ENCODE measurements at places on chromosomes 3 and 15. TPM values are rescaled to one million over a fixed set of nuclear protein-coding genes. Genes with fewer than 3 reads are reported as not detected.
A peak's percentile ranks its signal among the peaks of the same experiment; 100 is the strongest.

GRCh38 chr3:51845129-51845528 lies 16.3 kb upstream of the IQCF2 start:
- DNase-seq, result no peak
- H3K4me1 ChIP-seq, result no peaks in the 10 kb centered on the region
- no peaks in the 10 kb centered on the region for H3K36me3 ChIP-seq
- no peak overlapping the region for H3K27ac ChIP-seq

- H3K27ac ChIP-seq, result no peak overlapping the region
- no peaks in the 10 kb centered on the region for H3K4me1 ChIP-seq
- H3K4me3 ChIP-seq, result no peak overlapping the region
- no peaks in the 10 kb centered on the region for H3K27me3 ChIP-seq
- no peaks in the 10 kb centered on the region for H3K36me3 ChIP-seq
These were observed 510.0 kb downstream of the ROBO1 start for GRCh38 chr3:79257791-79258190.

DNA sequence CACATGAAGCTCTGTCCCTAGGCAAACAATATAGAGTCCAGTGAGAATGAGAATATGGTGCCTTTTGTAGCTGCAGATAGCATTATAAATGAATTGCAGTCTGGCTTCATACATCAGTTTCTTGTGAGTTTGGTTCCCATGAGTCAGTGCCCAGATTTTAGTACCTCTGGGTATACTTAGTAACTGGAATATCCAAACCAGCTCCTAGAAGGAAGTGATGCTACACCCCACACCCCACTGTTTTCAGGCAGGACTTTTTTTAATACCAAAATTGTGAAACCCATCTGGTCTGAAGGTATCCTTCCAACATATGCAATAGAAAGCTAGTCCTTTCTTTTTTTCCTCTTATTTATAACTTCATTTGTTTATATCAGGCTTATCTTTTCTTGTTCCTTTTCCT lies 42.1 kb upstream of the FOXP1 start:
- DNase-seq, result no peak
- H3K4me1 ChIP-seq, result no peaks in the 10 kb centered on the region
- H3K4me3 ChIP-seq, result no peak overlapping the region
- no peak overlapping the region for H3K27ac ChIP-seq

DNA sequence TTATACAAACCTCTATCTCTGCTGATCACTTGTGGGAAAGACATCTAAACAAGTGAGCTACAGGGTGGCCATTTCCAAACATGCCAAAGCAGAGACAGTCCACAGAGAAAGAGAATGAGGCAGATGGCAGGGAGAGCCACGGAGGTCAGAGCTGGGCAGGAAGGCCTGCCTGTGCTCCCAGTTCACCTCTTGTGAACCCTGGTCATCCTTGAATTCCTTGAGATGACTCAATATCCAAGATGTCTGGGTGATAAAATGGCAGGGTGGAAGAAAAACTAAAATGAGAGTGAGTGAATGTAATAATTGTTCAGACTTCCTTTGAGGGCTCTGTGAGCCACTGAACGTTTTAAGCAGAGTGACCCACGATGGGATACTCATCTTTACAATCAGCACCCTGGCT lies 104.8 kb downstream of the PLCH1 start:
- no peaks in the 10 kb centered on the region for H3K4me1 ChIP-seq
- H3K27me3 ChIP-seq, result no peaks in the 10 kb centered on the region
- H3K27ac ChIP-seq, result no peak overlapping the region
- H3K36me3 ChIP-seq, result no peaks in the 10 kb centered on the region
- H3K4me3 ChIP-seq, result no peak overlapping the region

GRCh38 chr3:9732080-9732739 lies 675 bp downstream of the BRPF1 start:
- peak; percentile 34 for DNase-seq
- H3K27me3 ChIP-seq, result no peaks in the 10 kb centered on the region
- peak overlapping the region; percentile 95 for H3K27ac ChIP-seq
- H3K4me1 ChIP-seq, result peaks cover 17% of the 10 kb centered on the region

DNA sequence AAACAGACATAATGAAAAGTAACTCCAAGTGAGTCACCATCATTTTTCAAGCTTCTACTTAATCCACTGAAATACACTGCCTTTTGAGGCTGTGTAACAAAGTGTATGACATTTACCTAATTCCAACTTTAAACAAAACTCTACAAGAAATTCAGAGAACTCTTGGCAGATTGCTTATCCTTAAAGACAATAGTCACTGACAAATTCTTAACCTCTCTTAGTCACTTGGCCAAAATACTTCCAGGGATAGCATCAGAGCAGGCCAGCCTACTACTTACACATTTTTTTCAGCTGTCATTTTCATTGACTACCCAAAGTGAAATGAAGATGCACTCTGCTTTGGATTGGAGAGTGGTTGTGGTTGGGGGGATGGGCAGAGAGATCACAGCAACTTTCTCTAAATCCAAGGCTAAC lies 3.6 kb downstream of the WWTR1 start:
- H3K4me1 ChIP-seq, result no peaks in the 10 kb centered on the region
- no peak overlapping the region for H3K4me3 ChIP-seq
- H3K27me3 ChIP-seq, result peaks cover 34% of the 10 kb centered on the region
- H3K27ac ChIP-seq, result no peak overlapping the region
- no peak for DNase-seq

MKRN2 gene
- 20.9 TPM for total RNA-seq

DUOXA2 gene
- total RNA-seq, result 48.5 TPM

DNA sequence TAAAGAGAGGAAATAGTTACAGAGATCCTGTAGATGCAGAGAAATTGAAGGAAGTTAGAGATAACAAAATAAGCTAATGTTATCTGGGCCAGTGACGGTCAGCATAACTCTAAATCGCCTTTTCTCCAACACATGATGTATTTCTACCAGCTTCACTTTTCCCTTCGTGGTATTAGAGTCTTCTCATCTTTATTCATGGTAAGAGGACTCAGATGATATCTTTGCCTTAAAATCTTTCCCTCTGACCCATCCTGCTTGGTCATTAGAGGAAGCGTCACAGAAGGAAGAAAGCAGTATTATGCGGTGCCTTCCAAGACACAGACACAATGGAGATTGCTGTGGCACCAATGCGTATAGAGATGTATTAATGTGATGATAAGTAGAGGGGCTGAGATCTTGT lies 320.7 kb upstream of the GOLIM4 start:
- no peaks in the 10 kb centered on the region for H3K27me3 ChIP-seq
- H3K4me3 ChIP-seq, result no peak overlapping the region
- no peak for DNase-seq
- H3K4me1 ChIP-seq, result no peaks in the 10 kb centered on the region

UBAP1L gene
- total RNA-seq, result 1.2 TPM

LTF gene
- 1.0 TPM for total RNA-seq

UCN2 gene
- not detected for total RNA-seq

SENP8 gene
- 2.3 TPM for total RNA-seq

DNA sequence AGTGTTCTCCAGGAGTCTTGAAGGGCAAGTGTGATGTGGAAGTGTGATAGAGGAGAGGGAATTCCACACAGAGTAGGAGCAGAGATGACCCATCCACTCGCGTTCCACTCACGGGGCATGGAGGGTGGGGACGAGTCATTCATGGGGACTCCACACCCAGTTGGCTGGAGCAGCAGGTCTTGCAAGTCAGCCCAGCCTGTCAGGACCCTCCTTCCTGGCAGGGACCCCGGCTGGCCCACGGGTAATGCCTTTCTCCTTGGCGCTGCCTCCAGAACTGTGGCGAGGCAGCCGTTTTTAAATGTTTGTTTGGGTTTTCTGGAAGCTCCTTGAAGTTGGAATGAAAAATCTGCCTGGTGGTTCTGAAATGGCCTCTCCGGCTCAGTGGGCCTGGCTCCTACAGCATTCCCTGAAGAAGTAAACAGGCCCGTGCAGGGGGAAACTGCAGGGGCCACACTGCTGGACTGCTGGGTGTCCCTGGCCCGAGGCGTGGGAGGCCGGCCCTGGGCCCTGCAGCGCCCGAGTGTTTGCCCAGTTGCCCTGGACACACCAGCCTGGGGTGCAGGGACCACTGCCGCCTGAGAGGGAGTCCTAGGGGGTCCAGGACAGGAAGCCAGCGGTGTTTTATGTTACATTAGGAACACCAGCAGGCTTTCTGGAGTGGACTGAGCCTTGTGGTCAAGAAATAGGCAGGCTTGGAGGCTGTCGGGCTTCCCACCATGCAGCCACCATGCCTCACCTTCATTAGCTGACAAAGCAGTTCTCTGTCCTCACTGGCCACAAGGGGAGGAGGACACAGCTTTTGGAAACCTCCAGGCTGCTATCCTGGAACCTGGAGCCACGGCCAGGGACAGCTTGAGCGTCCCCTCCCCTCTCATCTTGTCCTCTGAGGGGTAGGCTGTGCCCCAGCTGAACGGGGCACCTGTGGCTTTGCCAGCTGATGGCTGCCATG lies 61.3 kb downstream of the CEMIP start:
- H3K4me3 ChIP-seq, result no peak overlapping the region
- peaks cover 4% of the 10 kb centered on the region for H3K4me1 ChIP-seq
- no peaks in the 10 kb centered on the region for H3K36me3 ChIP-seq
- H3K27me3 ChIP-seq, result no peaks in the 10 kb centered on the region
- DNase-seq, result no peak

GRCh38 chr3:83523470-83524073 lies 1435.2 kb upstream of the CADM2 start:
- no peaks in the 10 kb centered on the region for H3K36me3 ChIP-seq
- H3K27ac ChIP-seq, result no peak overlapping the region
- no peak overlapping the region for H3K4me3 ChIP-seq
- H3K27me3 ChIP-seq, result no peaks in the 10 kb centered on the region

DNA sequence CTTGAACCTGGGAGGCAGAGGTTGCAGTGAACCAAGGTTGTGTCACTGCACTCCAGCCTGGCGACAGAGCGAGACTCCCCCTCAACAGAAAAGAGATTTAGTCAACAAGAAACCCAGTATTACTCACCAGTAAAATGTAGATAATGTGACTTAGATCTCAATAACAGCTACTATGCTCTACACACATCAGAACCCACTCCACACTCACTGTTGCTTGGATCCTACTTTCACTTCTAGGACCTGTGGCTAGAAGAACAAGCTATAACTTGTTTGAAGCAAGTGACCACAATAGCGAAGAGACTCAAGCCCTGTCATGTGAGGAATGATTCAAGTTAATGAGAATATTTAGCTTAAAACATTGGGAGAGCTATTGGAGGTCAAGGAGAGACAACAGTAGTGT lies 100.7 kb downstream of the ANXA2 start:
- H3K36me3 ChIP-seq, result no peaks in the 10 kb centered on the region
- no peak overlapping the region for H3K27ac ChIP-seq
- H3K4me1 ChIP-seq, result no peaks in the 10 kb centered on the region
- H3K27me3 ChIP-seq, result no peaks in the 10 kb centered on the region
- no peak for DNase-seq

DNA sequence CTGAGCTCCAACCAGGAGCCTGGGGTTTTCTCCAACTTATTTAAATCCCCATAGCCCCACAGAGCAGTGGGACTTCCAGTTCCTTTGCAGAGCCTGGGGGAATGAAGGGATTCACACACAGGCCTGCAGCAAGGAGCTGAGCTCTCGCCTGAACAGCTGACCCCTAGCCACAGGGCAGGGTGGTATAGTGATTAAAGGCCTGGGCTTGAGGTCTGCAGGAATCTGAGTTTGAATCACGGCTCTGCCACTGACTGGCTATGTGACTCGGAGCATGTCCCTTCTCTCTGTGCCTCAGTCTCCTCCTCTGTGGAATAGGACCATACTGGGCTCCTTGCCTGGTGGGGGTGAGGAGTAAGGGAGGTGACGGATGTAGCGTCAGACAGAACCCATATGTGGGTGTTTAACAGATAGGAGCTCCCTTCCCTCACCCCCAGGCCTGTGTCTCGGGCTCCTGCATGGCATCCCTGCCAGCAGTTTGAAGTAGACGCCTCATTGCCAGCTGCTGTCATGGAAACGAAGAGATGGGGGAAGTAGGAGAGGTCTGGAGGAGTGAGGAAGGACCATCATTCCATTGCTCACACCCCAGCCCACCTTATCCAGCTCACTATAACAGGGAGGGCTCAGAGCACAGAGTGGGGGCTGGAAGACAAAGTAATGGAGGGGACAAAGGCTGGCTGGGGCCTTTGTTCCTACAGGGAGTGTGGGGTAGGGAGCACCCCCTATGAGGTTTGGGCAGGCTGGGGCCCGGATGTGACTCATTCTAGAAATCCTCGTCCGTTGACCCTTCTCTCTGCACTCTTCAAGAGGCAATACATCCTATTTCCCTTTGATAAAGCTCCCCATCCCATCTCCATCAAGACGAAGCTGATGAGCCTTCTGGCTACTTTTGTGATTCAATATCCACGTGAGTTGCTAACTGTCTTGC lies 14.8 kb downstream of the HRH1 start:
- no peak overlapping the region for H3K4me3 ChIP-seq
- H3K27me3 ChIP-seq, result no peaks in the 10 kb centered on the region
- DNase-seq, result no peak
- no peak overlapping the region for H3K27ac ChIP-seq
- no peaks in the 10 kb centered on the region for H3K4me1 ChIP-seq

DNA sequence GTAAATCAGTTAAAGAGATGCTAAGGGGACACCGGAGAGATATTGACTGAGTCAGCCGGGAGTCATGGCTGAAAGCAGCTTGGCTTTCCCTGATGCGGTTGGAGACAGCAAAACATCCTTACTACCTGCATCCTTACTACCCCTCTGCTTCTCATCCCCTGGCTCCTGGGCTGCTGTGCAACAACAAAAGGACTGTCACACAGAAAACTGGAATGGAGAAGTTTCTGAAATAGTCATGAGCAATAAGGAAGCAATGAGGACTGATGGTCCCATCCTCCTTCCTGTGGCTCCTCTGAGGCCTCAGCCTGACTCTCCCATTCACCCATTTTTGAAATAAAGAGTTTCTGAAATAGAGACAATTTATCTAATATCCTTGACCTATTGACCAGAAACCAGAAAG lies 1.1 kb downstream of the HCLS1 start:
- H3K4me3 ChIP-seq, result peak overlapping the region; percentile 2
- H3K36me3 ChIP-seq, result no peaks in the 10 kb centered on the region

- H3K4me1 ChIP-seq, result no peaks in the 10 kb centered on the region
- no peaks in the 10 kb centered on the region for H3K27me3 ChIP-seq
- no peak for DNase-seq
- H3K27ac ChIP-seq, result no peak overlapping the region
- H3K4me3 ChIP-seq, result no peak overlapping the region
- H3K36me3 ChIP-seq, result no peaks in the 10 kb centered on the region
These were observed 128.3 kb downstream of the ALCAM start for GRCh38 chr3:105495021-105495420.

DNA sequence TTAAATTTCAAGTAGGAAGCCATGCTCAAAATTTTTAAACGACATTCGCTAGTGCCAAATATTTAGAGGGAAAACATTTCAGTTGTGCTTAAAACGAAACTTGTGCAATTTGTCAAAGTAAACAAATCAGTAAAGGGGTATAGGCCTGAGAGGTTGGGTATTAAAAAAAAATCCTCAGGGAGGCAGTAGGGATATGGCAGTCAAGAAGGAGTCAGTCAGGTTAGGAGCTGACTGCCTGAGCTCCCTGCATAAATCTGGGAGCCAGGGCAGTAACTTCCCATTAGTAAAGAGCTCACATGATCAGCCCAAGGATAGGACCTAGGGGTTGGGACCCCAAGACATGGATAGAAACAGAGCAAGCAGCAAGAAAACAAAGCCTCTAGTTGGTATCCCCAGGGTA lies 120.7 kb upstream of the STAC start:
- H3K4me1 ChIP-seq, result no peaks in the 10 kb centered on the region
- no peak for DNase-seq
- no peaks in the 10 kb centered on the region for H3K27me3 ChIP-seq

C3orf49 gene
- total RNA-seq, result not detected
